ENCODE measurements at places on chromosomes 11 and 22.

- no peak for DNase-seq
These were observed 50.3 kb upstream of the SLC25A18 start for GRCh38 chr22:17512960-17513359.

DNA sequence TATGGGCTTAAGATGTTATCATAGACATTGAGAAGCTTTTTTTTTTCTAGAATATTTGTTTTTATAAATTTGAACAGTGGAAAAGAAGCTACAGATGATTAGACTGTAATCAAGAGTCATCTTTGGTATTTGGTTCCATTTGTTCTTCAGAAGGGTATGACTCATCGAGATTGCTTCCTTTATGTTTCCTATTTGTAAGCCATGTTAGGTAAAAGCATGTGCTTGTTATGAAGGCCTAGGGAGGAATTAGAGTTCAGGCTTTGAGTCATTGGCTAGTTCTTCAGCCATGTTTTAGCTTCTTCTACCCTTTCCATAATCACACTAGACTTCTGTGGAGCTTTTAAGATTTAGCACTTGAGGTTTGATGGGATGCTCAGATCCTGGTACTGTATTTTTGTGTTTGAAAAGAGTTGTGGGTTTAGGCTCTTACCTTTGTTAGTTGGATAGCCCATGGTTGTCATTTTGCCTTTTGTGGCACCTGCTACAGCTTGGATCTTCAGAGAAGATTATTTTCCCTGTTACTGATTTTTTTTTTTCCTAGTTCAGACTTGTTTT, 44.3 kb downstream of the POLD3 start:
- no peak for DNase-seq

- no peak for DNase-seq
These were observed 15.4 kb upstream of the CPT1A start for GRCh38 chr11:68857037-68857586.

DNA sequence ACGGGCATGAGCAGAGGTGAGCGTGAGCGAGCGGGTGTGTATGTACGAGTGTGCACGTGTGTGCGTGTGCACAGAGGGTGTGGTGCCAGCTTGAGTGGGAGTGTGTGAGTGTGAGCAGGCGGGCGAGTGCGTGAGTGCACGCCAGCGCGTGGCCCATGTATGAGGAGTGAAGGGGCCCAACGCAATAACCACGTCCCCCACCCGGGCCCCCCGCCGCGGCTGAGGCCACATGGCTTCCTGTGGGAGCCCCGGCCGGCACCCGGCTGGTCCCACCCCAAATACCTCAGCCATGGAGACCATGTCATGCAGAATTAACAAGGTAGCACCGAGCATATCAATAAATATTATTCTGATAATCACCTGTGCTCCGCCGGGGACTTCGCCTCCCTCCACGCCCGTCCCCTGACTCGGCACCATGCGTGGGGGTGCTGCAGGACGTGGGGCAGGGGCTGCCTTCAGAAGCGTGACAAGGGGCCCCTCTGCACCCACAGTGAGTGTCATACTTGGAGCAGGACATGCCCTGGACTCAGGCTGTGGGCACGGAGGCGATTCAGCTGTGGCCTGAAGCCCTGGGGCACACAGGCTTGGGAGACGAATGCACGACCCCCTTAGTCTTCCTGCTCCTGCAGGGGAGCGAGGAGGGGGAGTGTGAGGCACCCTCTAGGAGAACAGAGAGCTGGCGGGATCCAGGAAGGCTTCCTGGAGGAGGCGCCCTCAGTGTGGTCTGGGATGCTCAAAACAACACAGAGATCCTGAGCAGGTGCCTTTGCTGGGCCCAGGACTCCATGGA, 5.6 kb upstream of the TRABD start:
- no peak for DNase-seq

- DNase-seq = no peak
These were observed 137.7 kb upstream of the BLID start for GRCh38 chr11:122253589-122254231.

DNA sequence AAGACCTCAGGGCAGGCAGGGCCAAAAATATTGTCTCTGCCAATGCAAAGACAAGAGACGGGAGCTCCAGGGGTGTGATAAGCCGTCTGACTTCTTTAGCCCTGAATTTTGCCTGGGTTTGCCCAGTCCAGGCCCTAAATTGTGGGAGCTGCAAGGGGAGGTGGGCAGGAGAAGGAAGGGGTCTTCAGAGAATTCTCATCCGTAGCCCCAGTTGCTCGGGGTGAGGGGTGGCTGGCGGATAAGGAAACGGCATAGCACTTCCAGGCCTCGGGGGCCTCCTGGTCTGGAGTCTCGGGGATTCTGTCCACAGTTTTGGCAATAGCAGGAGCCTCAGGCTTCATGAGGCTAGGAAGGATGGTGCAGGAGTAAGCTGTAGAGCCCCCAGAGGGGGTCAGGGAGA, 7.4 kb downstream of the CD5 start:
- no peak for DNase-seq

GRCh38 chr11:12768726-12769673, 94.8 kb downstream of the TEAD1 start:
- no peak for DNase-seq

GRCh38 chr11:10409207-10409661, 45.8 kb upstream of the AMPD3 start:
- DNase-seq = no peak

DNA sequence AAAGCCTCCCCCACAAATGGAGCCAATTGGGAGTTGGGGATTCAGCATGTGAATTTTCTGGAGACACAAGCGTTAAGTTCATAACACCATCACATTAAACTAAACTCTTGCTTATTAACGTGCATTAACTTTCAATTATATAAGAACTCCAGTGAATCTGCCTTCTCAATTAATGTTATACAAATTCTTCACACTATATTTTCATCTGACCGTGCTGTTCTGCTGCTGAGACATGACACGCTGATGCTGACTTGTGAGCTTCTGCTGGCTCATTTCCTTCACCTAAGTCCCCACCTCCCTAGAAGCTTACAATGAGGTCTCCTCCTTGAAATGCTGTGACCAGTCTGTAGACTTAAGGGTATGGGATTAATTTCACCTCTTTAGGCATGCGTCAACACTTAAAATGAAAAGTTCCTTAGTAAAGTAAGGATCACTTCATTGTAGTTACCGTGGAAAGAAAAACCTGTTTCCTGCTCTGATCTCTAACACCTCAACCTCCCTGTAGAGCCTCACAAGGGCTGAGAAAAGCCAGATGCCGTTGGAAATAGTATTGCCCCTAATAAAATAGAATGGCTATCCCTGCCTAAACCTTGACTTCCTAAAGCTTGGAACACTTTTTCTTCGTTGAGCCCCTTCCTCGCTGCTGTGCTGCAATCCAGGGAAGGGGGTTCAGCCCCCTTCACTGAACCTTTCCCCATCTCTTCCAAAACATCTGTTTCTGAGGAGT, 2.2 kb downstream of the HBG2 start:
- no peak for DNase-seq

DNA sequence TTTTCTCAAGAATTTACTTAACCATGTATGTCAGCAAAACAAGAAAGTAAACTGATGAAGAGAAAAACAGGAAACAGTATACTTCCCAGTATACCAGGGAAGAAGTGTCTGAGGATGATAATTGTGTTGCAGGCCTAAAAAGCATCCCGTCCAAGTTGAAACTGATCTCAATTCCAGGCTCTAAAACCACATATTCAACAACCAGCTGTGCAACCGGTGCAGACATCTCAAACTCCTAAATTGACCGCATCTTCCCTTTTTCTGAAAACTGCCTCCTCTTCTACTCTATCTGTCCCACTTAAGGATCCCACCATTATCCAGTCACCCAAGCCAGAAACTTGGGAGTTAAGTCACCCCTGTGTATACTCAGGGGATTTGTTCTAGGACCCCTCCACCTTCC, 47.2 kb downstream of the CCDC83 start:
- no peak for DNase-seq

GRCh38 chr11:35373284-35373933, 45.9 kb downstream of the SLC1A2 start:
- DNase-seq = no peak

DNA sequence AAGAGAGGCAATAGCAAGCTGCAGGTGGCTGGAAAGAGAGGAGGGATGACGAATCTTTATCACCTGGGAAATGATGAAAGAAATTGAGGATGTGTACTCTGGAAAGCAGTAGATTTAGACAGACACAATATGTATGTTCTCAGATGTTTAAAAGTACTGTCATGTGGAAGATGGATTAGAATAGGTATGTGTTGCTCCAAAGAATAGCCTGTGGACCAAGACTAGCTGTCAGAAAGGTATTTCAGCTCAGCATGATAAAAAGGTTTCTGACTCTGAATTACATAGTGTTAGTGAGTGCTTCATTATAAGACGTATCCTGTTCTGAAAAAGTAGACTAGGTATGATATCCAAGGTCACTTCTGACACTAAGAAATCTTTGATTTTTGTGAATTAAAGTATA, 322.4 kb downstream of the CNTN5 start:
- DNase-seq = no peak

DNA sequence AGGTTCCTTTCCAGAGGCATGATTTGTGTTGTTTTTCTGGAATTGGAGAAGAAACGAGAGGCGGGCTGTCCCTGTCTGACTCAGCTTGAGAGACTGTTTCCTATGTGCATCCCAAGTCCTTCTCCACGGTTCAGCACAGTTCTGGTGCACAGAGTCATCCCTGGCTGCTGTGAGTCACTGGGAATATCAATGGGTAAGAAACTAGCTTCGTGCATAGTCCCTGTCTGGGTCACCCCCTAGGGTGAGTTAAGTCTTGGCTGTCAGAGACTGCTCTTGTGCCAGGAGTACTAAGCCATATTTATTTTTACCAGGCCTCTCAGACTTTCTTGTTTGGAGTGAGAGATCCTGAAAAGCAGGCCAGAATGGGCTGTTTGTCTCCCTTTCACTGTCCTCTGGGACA, 2.4 kb upstream of the LRP4 start:
- DNase-seq = no peak

- DNase-seq = no peak
These were observed 19.7 kb downstream of the FLI1 start for GRCh38 chr11:128713595-128713994.

- DNase-seq = no peak
These were observed 335.5 kb upstream of the CHORDC1 start for GRCh38 chr11:90558328-90558865.

Data from NCI-H1048 (cell line).